ENCODE measurements at places on chromosomes 4 and X. TPM values are rescaled to one million over a fixed set of nuclear protein-coding genes. Genes with fewer than 3 reads are reported as not detected.

- DNase-seq, result no peak
These were observed 15.0 kb upstream of the TRIM2 start for GRCh38 chr4:153189016-153189801.

DNA sequence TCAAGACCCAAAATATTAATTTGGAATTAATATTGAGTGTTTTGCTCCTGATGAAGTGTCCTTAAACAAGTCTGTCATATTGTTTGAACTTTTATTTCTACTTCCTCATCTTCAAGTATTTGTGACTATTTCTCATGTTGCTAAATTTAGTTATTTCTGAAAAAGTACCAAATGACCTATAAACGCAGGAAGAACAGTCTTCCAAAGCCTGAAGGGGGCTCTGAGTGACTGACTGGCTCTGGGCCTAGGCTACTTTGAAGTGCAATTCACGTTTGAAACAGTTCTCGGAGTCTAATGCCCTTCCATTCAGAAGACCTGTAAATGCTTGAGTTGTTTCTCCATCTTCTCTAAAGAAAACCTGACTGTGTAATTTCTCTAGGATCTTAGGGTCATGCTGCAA is 26.5 kb downstream of the GALNT7 start:
- DNase-seq, result no peak

- DNase-seq, result no peak
These were observed 82.2 kb upstream of the FRG1 start for GRCh38 chr4:189858435-189858834.

GASK1B gene
- 0.70 TPM for total RNA-seq

- no peak for DNase-seq
These were observed 210.8 kb downstream of the ARHGAP10 start for GRCh38 chr4:147942729-147943128.

- DNase-seq, result no peak
These were observed 15.3 kb downstream of the STAG2 start for GRCh38 chrX:123976706-123977316.

TMPRSS11F gene
- total RNA-seq, result not detected

Data from CD4-positive, alpha-beta memory T cell (primary cell).